Large intestine (tissue), 12 donors: ENCODE measurements at places on chromosomes 5 and 9.
A peak's percentile ranks its signal among the peaks of the same experiment; 100 is the strongest.

DNA sequence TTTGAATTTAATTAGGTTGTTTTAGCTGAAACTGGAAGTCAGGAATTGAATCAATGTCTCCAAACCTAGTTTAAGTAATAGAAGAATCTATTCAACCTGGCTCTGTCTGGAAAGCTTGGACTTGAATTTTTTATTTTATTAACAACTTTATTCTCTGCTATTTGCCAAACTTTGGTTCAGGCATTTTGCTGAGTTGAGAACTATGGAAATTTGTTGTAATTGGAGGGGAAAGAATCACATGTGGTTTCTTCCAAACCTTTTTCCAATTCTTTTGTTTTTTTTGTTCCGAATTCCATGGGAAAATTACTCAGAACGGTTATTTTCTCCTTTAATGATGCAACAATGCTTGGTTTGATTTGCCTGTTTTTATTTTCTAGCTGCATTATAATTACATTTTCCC is 98.2 kb upstream of the RPS23 start:
- DNase-seq, result no peak

- DNase-seq, result no peak
Observed at GRCh38 chr5:79436224-79436623, 77.7 kb downstream of the HOMER1 start.

- no peak for DNase-seq
Observed at GRCh38 chr9:79403495-79403894, 168.3 kb upstream of the TLE4 start.

DNA sequence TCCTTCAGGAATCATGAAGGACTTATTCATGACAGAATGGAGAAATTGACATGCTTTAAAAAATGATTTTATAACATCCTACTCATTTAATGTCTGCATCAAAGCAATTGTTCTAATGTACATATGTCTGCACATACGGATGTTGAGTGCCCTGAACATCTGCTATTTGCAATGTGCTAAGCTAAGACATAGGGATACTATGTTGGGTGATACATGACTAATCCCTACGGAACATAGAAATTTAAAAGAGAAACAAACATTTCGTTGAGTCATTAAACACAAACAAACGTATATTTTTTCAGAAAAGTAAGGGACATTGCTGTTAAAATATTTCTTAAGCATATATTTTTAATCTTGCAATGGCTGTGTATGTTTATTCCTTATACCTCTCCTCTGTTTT is 686.5 kb upstream of the ADAMTS16 start:
- no peak for DNase-seq

GRCh38 chr9:38018958-38019602 is 49.9 kb downstream of the SHB start:
- peak; percentile 33 for DNase-seq

DNA sequence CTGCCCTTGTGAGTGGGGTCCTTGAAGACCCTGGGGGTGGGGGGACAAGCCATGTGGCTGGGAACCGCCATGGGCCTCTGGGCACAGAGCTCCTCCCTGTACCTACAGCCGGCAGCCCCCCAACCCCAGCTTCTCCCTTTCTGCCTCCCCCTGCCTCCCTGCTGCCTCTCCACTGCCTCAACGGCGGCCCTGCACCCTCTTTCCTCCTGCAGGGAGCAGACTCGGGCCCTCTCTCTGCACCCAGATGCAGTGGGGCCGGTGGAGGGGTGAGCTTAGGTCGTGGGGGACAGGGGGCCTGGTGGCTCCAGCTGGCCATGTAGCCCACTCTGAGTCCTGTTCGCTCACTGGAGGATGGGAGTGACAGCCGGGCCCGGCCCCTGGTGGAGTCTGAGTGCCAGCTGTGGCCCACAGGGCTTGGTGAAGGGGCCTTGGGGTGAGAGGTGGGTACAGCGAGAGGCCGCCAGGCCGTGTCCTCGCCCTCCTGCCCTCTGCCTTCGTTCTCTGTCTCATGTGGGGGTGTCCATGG is 139.3 kb upstream of the COL5A1 start:
- DNase-seq, result no peak
